ENCODE measurements at places on chromosomes 12 and 14. TPM values are rescaled to one million over a fixed set of nuclear protein-coding genes. Genes with fewer than 3 reads are reported as not detected.

- DNase-seq: peak; percentile 38
Measured at GRCh38 chr12:11688831-11689230, 39.4 kb downstream of the ETV6 start.

- peak; percentile 33 for DNase-seq
Measured at GRCh38 chr14:30191639-30192279, 264.1 kb upstream of the PRKD1 start.

DNA sequence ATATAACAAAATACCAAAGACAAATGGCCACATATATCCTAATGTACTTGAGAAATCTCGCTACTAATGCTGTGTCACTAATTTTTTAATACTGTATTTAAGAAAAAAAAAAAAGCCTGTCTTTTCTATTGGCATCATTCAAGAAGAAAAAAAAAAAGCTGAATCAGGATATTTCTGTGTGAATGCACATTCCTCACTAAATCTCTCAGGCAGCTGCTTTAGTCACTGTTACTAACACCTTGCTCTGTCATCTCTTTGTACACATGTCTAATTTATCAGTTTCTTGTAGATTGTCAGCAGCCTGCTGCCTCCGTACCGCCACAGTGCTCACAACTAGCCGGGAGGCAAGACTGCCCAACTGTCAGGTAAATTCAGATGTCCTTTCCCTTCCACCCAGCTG is 32.0 kb upstream of the FGD4 start:
- no peak for DNase-seq

- no peak for DNase-seq
Measured at GRCh38 chr12:89235189-89235993, 116.9 kb downstream of the DUSP6 start.

DNA sequence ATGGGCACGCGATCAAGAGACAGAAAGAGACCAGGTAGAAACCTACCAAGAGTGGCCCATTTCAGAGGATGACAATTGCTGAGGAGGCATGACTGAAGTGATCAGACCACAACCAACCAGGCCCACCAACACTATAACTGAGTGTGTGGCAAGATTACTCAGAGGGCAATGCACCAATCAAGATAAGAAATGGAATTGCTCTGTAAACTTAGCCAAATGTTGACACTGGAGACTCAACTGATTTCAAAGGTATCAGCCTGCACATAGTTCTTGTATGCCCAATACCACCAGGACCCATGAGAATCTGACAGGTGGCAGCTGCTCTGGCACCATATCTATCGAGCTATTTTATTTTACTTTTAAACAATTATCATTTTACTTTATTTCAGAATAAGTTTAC is 128.9 kb downstream of the FOXN3 start:
- DNase-seq: no peak

- no peak for DNase-seq
Measured at GRCh38 chr14:101518611-101519473, 42.5 kb upstream of the DIO3 start.

DNA sequence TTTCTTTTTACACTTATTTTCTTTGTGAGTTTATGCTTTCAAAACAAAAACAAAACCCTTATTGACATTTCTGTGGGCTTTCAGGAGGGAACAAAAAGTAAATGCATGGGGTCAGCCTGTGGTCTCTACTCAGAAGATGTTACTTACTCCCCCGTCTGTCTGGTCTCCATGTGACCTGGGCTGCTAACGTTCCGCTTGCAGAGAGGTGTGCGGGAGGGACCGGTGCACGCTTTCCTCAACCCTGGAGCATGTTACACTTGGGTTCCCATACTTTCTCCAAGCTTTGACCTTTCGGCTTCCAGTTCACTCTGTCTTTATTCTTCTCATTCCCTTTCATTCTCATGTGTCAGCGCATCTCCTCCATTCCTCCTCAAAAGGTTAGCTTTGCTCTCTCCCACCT is 36.5 kb downstream of the ZC3H14 start:
- no peak for DNase-seq

- no peak for DNase-seq
Measured at GRCh38 chr14:89196545-89196944, 220.5 kb downstream of the FOXN3 start.

GRCh38 chr12:6635375-6635855 is 344 bp downstream of the LPAR5 start:
- DNase-seq: no peak

DNA sequence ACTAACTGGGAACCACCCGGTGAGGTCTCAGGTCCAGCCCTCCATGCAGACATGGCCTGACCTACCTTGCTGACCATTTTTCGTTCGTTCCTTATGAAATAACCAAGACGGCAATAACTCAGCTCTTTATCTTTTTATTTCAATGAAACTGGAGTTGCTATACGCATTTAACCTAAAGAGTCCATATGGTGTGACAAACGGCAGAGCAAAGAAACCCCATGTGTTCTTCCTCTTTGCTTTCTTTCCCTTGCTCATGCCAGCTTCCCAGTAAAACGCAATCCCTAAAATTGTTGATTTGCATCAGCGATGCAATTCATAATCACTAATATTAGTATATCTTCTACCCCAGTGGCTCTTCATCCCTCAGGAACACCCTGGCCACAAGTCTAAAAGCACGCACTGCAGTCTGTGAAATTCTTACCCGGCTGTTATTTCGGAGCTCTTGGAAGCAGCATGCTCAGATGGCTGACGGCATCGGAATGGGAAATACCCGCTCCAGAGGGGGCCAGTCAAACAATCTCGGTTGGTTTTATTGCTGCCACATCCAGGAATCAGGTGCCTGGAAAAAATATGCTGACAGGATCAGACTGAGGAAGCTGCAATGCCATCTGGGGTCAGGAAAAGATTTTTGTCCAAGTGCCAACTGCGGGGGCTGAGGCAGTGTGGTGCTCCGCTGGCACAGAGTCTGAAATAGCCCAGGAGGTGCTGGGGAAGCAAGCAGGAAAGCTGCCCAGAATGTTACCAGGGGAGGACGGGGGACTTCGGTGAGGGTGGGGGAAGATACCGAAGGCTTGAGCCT is 28.2 kb upstream of the KCNA1 start:
- no peak for DNase-seq

DNA sequence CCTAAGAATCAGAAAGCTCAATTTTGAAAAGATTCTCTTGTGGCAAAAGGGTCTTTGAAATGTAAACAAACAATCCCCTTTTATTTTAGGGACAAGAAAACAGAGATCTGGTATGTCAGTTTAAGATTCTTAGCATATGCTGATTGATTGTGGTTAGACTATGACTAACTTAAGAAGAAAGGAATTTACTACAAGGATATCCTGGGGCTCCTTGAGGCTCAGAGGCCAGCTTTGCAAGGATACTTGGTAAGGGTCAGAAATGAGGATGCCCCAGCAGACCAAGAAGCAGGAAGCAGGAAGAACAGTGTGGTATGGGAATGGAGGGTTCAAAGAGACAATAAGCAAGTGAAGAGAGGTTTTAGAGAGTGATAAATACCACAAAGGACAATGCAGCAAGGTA is 474.6 kb downstream of the ETNK1 start:
- no peak for DNase-seq

GRCh38 chr14:77275041-77275580 is 4.1 kb upstream of the NGB start:
- no peak for DNase-seq

DNA sequence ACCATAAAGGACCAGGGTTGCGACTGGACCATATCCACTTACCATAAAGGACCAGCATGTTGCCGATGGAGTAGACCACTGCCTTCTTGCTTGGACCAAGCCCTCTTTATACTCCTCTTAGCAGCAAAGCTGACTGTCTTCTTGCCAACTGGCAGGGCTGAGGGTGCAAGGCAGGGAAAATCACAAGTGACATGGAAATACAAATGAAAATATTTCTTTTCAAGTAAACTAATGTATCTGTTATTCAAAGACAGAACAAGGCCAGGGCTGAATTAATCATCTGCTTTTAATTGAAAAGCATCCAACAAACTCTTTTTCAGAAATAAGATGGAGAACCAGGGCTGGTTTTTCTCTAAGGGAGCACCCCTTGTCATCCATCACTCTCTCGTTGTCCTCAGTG is at the start of gene CELA1:
Gene CELA1, minus strand, starts transcription at position 99 of the 400 bp plus-strand sequence. Its CDS starts 41 bp downstream, at position 58.
- DNase-seq: no peak

- peak; percentile 80 for DNase-seq
Measured at GRCh38 chr12:6215932-6216494, 15.8 kb downstream of the CD9 start.

DNA sequence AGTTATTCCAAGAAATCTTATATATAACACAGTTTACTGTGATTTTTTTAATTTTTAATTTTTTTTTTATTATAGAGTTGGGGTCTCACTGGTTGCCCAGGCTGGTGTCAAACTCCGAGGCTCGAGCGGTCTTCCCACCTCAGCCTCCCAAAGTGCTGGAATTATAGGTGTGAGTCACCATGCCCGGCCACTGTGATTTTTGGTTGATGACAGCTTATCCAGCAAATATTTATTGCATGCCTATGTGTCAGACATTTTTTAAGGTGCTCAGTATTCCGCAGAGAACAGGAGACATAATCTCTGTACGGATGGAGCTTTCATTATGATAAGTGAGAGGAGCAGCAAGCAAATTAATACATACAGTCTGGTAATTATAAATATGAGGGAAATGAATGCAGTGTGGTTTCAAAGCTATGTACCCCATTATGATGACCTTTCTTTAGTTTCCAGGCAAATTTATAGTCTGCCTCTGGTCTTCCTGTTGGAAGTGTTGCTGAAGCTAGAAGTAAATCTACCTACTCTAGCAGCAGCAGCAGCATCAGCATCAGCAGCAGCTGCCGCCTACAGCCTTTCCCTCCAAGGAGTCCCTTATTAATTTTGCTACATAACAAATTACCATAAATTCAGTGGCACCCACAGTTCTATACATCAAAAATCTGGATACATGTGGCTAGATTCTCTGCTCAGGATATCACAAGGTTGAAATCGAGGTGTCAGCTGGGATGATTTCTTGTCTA is 32.3 kb downstream of the FRS2 start:
- DNase-seq: peak; percentile 92

DNA sequence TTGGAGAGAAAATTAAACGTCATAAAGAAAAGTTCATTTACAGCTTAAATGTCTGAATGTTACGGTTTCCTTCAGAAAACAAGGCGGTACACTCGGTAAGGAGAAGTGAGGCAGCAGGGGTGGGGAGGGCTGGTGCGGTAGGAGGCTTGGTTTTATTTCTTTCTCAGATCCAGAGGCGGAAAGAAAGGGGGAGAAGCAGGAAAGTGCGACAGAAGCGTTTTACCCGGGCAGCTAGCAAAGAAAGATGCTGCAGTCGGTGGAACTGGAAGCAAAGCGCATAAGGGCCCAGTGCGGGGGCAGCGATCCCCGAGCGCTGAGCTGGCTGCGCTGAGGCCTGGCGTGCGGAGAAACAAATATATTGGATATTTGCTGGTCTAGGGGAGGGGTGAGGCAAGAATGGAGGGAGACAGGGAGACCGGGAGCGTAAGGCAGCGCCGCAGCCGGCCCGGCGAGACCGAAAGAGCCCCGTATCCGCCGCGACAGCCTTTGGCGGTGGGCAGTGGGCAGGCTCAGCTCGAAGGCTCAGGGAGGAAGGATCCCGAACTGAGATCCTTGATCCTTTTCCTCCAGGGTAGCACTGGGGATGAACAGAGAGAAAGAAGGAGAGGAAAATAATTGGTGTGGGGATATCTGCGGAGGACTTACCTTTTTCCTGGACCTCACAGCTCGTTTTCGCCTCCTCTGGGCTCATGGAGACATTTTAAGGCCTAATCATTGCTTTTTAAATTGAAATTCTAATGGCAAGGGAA is 6.4 kb upstream of the HOXC11 start:
- DNase-seq: no peak

GRCh38 chr14:59632381-59632780 is 55.8 kb upstream of the CCDC175 start:
- DNase-seq: peak; percentile 7

- DNase-seq: peak; percentile 87
Measured at GRCh38 chr12:50537538-50537919, 32.7 kb downstream of the DIP2B start.

DNA sequence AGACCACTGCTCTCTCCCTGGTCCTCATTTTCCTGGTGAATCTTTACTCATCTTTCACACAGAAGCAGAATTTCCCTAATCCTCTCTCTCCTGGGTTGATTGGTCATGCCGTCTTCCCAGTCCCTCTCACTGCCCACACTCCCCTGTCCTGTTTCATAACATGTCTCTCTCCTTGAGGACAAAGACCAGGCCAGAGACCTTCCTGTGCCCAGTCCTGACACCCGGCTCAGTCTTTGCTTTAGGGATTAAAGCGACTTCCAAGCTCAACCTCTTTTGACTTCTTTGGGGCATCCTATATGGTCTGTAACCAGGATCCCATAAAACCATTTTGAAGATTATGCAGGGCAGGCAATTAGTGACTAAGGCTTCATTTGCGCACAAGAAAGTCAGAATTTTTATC is 105.5 kb downstream of the BCL11B start:
- no peak for DNase-seq

DNA sequence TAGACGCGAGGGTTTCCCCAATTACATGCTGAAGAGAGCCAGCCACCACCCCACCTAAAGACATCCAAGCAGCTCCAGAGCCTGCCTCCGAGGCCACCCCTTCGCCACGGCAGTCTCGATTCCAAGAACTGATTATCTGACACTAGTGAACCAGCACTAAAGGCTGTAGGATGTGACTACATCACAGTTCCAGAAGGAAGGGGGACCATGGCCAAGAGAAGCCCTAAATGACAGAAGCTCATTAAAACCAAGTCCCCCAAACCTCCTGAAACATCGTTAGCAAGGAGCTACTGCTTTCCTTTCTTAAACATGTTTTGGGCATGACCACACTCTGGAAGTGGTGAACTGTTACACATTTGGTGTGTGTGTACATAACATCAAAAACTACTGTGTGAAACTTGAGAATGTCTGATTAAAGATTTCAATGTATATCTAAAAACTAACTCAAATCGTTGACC is 88.2 kb downstream of the DUSP16 start:
- DNase-seq: no peak

DNA sequence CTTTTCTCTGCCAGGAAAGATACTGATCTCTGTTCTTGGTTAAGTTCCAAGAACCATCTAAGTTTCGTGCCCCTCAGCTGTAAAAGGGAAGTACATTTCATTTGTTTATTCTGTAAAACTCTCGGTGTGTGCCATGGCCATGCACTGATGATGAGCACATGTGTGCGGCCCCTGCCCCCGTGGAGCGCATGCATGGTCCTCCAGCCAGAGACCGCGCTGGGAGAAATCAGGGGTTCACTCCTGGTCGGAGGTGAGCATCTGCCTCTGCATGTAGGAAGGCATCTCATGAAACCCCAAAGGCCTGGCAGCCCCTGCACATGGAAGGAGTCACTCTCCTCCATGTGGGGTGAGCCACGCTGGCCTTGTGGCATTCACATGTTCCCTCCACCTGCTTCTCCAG is 102.5 kb upstream of the RTL1 start:
- DNase-seq: no peak

The ACSS3 gene
- 32.9 TPM for total RNA-seq

The DYRK2 gene
- total RNA-seq: 22.5 TPM

The STRAP gene
- 60.1 TPM for total RNA-seq

The PMEL gene
- 0.26 TPM for total RNA-seq

The CDH24 gene
- total RNA-seq: 5.6 TPM

The NPAS3 gene
- 0.26 TPM for total RNA-seq

The PRB2 gene
- total RNA-seq: not detected

The RTN1 gene
- total RNA-seq: 0.17 TPM

The EAPP gene
- total RNA-seq: 49.1 TPM

All from fibroblast of lung (primary cell).